NCI-H2171 treated with DMSO at 0.1 percent for 48 hours (cell line): ENCODE measurements at places on chromosomes 2 and 18.

DNA sequence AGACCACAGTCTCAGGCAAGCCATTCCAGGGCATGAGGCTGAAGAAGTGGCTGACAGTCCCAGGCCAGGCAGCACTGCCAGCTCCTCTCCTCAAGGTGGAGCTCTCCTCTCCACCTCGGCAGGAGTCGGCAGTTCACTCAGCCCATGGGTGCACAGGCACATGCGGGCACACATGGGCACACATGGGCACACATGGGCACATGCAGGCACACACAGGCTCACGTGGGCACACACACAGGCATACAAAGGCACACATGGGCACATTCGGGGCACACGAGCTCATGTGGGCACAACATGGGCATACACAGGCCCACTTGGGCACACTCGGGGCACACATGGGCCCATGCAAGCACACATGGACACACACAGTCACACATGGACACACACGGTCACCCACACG lies 65.3 kb upstream of the TAF1B start:
- DNase-seq: no peak

GRCh38 chr18:69845593-69846506 lies 101.8 kb downstream of the CD226 start:
- DNase-seq: peak; percentile 22

DNA sequence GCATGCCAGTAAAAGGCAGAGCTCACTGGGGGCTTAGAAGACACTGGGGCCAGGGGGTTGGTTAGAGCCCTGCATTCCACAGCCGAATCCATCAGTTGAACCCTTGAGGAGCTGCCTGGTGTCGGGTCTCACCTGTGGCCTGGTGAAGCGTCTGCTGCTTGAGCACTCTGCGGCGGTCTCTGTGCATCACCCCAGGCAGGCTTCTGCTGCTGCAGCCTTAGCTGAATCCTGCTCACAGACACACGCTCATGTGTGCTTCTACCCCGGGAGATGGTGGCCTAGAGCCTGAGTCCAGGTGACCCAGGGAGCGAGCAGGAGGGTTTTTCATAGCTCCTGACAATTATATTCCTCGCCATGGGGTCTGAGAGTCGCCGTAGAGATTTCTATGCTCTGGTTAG lies 192.1 kb downstream of the MGAT5 start:
- DNase-seq: peak; percentile 73

DNA sequence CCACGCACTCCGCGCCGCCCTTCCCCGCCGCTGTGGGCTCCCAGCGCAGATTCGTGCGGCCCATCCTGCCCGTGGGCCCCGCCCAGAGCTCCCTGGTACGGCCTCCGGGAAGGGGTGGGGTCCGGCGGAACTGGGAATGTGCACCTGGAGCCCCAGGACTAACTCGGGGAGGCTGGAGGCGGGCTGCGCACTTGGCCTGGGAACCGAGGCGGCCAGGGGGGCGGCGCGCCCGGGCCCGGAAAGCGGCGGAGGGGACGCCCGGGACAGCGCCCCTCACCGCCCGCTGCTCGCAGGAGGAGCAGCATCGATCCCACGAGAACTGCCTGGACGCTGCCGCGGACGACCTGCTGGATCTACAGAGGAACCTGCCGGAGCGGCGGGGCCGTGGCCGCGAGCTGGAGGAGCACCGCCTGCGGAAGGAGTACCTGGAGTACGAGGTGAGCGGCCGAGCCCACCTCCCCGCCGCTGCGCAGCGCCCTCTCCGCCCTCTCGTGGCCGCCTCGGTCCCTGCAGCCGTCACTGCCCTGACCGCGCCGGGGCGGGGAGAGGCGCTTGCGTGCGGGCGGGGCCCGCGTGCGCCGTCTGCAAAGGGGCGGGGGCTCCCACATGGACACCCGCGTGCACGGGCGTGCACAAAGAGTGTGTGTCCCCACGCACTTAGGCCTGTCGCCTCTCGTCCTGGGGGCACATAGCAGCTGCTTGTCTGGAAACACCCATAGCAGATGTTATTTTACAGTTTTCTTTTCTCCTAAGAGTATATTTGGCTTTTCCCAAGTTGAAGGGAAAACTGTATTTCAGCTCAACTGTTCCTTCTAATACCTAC lies 25.2 kb downstream of the PSD4 start:
- DNase-seq: peak; percentile 84

- no peak for DNase-seq
Measured at GRCh38 chr2:8197101-8197500, 484.8 kb upstream of the ID2 start.

DNA sequence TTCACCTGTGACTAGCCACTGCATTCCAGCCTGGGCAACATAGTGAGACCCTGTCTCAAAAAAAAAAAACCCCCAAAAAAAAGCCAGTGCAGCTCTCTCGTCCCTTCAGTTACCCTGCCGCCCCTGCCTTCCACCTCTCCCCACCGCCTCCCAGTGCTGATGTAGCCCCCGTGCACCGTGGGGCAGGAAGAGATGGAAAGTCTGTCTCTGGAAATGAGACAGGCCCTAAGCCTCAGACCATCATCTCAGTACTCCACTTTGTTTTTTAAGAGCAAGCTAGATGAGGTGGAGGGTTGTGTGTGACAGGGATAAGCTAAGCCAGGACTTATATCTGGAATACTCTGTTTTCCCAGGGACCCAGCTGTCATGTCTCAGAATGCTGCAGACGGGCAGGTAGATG lies 32.0 kb downstream of the MERTK start:
- no peak for DNase-seq

DNA sequence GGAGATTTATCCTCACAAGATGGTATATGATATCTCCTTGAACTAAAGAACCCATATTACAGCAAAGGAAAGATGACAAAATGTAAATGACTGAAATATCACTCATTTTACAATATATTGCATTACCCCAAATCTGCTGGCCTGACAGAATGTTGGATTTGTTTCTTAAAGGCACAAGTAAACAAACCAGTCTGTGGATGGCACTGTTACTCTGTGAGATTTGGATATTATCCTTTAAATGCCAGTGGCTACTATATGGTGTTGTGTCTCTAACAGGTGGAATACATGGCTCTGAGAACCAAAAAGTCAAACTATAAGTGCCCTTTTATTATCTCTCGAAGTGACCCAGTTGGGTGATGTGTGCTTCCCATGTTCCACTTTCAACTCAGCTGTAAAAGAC lies 125.7 kb downstream of the PDE1A start:
- DNase-seq: no peak

- no peak for DNase-seq
Measured at GRCh38 chr2:39659765-39660611, 5.7 kb upstream of the TMEM178A start.

- DNase-seq: no peak
Measured at GRCh38 chr2:28654663-28655320, 96.8 kb upstream of the PPP1CB start.

- no peak for DNase-seq
Measured at GRCh38 chr2:165086337-165086736, 117.5 kb downstream of the SCN3A start.

DNA sequence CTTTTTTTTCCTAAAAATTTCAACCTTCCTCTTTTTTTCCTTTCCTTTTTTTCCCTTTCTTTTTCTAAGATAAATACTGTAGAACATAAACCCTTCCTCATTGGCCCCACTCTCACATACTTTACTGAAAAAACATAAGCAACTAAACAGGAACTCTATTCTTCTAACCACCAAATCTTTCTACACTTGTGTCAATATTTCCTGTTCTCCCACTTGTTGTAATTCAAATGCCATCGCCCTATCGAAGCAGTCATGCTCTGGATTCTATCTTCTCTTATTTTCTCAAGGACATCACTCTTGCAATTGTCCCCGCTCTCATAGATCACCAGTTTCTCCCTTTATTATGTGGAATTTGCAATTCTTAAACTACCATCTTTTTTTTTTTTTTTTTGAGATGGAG lies 20.2 kb upstream of the SSB start:
- no peak for DNase-seq

DNA sequence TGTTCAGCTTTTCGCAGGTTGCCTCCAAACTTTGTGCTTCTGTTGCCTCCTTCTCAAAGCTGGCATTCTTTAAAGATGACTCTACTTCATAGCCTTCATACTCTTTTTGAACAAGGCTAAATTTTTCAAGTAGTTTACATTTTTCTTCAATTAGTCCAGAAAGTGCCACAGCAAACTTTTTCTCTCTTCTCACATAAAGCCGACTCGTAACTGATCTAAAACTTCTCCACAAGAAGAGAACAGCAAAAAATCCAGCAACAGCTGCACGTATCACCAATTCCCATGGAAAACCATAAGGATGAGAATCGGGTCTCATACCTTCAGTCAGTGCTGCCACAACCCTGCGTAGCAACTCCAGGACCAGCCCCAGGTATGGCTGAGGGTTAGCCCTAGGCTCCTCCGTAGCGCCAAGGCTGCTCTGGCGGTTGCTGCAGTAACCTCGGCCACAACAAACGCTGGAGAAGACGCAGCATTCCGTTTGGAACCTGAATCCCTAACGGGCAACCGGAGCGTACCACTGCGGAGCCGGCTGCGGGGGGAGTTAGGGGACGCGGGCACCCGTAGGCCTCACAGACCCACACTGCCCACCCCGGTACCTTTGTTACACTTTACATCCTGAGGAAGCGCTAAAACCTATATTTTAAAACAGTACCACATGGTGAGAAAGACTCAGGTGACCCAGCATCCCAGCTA lies at the start of gene CTAGE1:
Gene CTAGE1 (minus strand): TSS at position 420 of the 693 bp plus-strand sequence. CDS start 104 bp downstream, at position 316.
- no peak for DNase-seq

DNA sequence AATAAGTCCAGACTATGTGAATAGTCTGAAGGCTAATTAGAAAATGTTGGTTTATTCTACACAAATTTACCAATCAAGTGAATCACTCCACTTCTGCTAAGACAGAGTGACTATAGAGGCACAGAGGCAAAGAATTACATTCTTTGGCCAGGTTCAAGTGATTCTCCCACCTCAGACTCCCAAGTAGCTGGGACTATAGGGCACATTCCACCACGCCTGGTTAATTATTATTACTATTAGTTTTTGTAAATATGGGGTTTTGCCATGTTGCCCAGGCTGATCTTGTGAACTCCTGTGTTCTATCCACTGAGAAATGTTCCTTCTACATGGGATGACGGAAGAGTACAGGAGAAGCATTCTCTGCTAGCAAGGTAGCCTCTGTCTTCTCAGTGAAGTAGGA lies 37.6 kb upstream of the PSME4 start:
- DNase-seq: no peak

- no peak for DNase-seq
Measured at GRCh38 chr2:43160778-43161177, 65.6 kb downstream of the ZFP36L2 start.

GRCh38 chr2:27264753-27265535 lies 2.1 kb upstream of the SLC30A3 start:
- peak; percentile 87 for DNase-seq

DNA sequence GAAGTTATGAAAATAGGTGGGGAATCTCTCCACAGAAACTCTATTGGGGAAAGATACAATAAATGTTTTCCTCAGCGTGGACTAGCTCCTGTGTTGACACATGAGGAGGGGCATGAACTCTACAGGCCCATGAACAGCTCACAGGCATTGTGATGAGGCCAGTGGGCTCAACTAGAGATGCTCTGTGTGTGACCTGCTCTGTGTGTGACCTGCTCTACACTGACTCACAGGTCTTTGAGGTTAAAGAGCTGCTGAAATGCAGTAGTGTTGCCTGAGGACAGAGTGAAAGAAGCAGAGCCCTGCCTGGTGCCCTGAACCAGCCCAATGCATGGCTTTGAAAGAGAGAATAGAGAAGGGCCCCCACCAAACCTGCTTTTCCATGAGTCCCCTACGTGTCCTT lies 117.6 kb downstream of the MCFD2 start:
- no peak for DNase-seq

DNA sequence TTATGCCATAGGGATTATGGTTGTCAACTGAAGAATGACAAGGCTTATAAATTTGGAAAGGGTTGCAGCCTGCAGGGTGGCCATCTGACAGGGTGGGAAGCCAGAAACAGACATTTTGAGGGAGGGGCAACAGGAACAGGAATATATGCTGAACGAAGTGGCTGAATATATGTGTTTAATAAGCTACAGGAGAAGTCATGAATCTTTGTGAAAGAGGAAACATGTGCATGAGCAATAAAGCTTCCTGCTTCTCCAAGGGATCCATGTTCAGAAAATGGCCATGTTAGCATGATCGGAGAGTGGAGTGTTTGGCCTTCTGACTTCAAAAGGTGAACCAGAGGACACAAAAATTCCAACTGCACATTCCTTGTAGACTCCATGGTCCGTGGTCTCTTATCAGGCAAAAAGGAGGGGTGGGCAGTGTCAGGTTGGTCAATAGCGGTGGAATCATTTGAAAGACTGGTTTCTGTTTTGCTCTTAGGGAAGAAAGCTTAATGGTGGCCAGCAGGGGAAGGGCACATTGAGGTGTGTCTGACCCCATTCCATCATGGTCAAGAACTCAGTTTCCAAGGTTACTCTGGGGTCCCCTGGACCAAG lies 144.1 kb downstream of the SOCS6 start:
- DNase-seq: no peak

GRCh38 chr2:2777213-2777612 lies 446.1 kb upstream of the MYT1L start:
- peak; percentile 80 for DNase-seq

GRCh38 chr2:69815717-69816116 lies 13.7 kb upstream of the GMCL1 start:
- DNase-seq: no peak

- DNase-seq: no peak
Measured at GRCh38 chr2:161172901-161173540, 12.8 kb downstream of the TANK start.

- DNase-seq: no peak
Measured at GRCh38 chr2:14428056-14428455, 204.5 kb upstream of the LRATD1 start.

DNA sequence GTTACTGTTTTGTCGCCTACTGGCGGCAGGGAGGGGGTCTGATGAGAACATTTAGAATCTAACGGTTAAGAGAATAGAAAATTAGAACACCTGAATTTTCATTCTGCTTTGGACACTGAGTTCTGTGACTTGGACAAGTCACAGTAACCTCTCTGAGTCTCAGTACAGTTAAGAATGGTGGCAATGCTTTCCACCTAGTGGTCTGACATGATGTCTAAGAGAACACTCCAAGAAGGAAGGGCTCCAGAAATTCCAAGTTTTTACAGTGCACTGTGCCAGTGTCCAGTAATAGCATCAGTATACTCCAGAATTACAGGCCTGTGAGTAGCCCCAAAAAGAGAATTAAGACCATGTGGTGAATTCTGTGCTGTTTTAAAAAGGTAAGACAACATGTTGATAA lies 174.1 kb upstream of the ZFP36L2 start:
- DNase-seq: no peak

DNA sequence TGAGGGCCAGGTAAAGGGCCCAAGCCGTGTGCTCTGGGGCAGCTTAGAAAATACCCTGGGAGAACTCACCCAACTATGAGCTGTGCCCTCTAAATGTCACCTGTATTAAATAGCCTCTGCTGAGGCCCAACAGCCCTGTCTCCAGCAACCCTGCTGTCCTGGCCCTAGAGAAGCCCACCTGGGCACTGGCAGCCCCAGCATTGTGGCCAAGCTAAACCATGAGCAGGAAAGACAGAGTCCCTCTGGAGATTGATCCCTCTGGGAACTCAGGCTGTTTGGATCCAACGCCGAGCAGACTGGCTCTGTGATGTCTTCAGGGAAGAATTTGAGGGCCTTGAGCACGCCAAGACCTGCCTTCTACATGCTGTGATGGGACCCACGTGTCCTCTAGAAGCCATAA lies 126.5 kb downstream of the TTC32 start:
- DNase-seq: peak; percentile 56
